ENCODE measurements at places on chromosomes 4 and X.

DNA sequence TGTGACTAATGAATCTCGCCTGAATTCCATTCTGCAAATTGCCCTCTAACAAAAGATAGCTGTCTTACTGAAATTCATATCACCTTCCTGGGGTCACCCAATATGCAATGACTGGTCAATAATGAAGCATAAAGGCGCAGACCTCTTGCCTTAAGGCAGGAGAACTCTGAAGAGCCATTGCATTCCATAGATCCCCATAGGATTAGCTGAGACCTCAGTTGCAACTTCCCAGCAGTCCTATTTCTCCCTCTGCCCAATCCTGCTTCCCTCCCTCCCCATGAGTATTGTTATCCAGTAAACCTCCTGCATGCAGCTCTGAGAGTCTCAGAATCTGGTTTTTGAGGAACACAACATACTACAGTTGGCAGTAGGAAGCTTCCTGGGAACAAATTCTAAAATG is 396.5 kb downstream of the DCAF12L2 start:
- DNase-seq = no peak

DNA sequence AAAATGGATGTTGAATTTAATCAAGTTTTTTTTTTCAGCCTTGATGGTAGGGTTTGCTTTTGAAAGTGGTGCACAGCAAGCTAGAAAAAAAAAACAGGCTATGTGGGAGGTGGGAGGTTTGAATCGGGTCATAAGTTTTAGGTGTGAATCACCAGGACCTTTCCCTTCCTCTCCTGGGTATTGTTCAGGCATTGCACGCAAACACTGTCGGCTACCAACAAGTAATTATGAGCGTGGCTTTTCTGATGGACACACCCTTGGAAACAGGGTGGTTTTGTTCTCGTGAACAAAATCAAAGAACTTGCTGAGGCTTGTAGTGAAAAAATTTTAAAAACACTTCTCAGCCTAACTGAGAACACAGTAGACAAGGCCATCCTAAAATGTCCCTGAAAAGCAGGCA is 18.1 kb downstream of the PIR start:
- DNase-seq = no peak

- no peak for DNase-seq
These were observed 16.2 kb downstream of the BOD1L1 start for GRCh38 chr4:13611283-13611842.

DNA sequence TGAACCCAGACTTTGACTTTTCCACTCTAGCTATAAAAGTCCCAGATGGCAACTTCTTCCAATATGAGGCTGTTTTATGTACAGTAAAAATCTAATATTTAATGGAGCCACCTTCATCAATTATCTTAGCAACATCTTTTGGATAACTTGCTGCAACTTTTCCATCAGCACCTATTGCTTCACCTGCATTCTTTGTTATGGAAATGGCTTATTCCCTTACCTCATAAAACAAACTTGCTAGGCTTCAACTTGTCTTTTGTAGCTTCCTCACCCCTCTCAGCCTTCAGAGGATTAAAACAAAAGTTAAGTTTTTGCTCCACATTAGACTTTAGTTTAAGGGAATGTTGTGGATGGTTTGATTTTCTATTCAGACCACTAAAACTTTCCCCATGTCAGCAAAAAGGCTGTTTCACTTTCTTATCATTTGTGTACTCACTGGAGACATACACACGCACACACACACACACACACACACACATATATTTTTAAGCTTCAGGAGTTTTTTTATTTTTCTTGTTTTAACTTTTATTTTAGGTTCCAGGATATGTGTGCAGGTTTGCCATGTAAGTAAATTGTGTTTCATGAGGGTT is 1296.1 kb upstream of the PABPC4L start:
- DNase-seq = no peak

DNA sequence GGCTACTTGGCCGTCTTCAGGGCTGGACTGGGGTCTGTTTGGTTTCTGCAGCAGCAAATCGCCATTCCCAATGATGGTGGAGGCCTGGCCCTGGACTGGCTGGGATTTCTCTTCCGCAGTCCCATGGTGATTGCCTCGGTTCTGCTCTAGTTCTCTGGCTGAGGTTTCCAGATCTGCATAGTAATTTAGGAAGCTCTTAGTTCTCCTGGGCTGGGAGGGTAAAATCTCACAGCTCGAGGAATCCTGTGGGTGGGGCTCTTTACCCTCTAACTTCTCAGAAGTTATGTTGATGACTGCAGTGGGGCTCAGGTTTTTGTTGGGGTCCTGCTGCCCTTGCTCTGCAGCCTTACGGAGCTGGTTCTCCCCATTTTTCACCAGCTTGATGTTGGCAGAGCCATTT is 200.6 kb downstream of the APBB2 start:
- no peak for DNase-seq

GRCh38 chr4:40731792-40732245 is 17.9 kb upstream of the NSUN7 start:
- DNase-seq = no peak

DNA sequence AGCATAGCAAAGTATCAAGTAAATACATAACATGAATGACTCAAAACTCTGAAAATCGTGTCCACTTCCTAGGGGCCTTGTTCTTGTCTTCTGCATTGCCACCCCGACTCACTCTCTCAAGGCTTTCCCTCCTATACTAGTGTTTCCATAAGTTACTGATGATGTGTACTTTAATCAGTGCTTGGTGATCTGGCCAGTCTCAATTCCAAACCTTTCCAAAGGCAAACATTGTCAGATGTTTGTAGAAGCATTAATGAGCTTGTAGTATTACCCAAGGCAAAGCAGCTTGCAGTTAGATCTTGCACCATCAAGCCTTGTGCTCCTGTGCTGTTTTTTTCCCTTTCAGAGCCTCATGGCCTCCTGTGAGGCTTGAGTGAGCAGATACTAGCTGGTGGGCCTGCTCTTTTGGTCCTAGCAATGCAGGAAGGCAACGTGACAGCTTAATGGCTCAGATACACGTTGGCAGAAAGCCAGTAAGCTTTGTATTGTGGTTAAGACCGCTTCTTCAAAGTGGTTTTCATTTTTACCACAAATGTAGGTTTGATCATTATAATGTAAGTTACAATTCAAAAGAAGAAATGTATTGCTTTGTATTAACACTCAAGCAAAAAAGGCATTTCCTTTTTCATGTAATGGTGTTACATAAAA is 51.8 kb downstream of the RBPJ start:
- DNase-seq = peak; percentile 95

DNA sequence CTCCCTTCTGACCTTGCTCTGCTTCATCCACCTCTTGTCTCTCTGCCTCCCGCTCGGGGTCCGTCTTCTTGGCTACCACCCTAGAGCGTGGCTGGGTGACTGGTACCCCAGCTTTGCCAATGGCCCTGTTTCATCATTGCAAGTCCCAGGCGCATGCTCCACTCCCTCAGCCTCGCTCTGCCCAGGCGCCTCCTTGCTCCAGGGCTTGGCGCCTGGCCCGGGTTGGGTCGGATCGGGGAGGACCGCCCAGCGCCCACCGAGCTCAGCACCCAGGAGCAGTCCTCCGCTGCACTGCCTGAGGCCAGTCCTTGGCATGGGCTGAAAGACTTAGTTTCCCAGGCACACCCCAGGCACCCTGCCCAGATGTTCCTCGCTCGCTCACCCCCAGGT is 577 bp downstream of the BGN start:
- DNase-seq = no peak

GRCh38 chrX:43467608-43468234 is 188.4 kb upstream of the MAOA start:
- DNase-seq = no peak

GRCh38 chr4:3314706-3315260 is 22.0 kb downstream of the RGS12 start:
- no peak for DNase-seq

DNA sequence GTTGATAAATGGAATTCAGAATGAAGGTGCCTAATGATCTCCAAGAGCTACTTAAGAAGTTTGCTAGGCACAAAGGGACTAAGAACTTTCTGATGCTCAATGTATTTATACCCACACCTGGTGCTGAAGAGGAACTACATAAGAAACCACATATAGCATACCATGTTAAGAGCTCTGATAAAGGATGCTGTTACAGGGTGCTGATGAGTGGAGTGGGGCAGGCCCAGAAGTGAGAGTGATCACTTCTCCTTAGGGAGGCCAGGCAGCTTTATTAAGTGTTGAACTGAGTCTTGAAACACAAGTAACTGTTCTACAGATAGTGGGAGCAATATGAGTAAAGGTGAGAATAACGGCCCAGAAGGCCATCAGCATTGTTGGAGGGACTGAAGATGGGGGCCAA is 68.3 kb upstream of the CHRDL1 start:
- DNase-seq = no peak

GRCh38 chr4:188779581-188779980 is 640.3 kb downstream of the TRIML1 start:
- DNase-seq = no peak
